ENCODE measurements at places on chromosomes 2 and 18.

- no peak for DNase-seq
These were observed 87.6 kb downstream of the ALPK2 start for GRCh38 chr18:58541146-58541788.

DNA sequence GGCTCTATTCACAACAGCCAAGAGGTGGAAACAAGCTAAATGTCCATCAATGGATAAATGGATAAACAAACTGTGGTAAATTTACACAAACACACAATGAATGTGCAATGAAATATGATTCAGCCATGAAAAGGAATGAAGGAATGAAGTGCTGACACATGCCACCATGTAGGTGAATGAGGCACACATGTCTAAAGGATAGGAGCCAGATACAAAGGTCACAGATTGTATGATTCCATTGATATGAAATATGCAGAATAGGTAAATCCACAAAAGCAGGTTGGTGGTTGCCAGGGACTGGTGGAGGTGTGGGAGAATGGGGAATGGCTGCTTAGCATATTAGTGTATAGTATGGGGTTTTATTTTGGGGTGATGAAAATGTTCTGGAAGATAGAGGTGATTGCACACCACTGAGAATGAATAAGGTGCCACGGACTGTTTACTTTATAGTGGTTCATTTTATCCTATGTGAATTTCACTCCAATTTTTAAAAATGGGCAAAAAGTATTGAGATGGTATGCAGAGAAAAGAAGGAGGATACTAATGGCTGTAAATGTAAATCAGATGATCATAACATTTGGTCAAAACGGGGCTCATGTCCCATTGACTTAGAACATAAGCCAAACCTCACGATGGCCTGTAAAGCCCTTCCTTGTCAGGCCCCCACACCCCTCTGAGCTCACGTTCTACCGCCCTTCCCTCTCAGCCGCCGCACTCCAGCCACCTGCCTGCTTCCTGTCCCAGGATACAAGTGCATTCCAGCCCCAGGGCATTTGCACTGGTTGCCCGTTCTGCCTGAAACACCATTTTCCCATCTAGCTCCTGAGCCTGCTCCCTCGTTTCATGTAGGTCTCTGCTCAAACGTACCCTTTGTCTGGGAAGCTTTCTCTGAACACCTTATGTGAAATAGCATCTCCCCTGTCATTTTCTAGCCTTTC is 165.5 kb downstream of the DDX1 start:
- no peak for DNase-seq

- no peak for DNase-seq
These were observed 11.8 kb upstream of the PROC start for GRCh38 chr2:127406454-127406853.

GRCh38 chr2:58794916-58795315 is 553.8 kb upstream of the FANCL start:
- DNase-seq: no peak

DNA sequence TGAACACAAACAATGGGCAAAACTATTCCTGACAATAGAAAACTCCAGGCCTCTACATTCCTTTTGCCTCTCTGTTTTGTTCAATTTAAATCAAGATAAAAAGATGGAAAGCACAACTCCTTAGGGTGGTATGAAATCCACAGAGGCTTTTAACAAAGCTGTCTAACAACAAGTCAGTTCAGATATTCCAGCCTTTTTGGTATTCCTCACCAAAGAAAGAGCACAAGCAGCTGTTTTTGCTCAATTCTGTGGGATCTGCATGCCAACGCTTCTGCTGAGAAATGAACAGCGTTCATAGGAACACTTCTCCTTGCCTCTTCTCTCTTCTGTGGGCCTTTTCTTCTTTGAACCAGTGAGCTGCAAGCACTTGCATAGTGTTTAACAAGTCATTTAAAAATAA is 411.6 kb upstream of the TCF4 start:
- DNase-seq: no peak

DNA sequence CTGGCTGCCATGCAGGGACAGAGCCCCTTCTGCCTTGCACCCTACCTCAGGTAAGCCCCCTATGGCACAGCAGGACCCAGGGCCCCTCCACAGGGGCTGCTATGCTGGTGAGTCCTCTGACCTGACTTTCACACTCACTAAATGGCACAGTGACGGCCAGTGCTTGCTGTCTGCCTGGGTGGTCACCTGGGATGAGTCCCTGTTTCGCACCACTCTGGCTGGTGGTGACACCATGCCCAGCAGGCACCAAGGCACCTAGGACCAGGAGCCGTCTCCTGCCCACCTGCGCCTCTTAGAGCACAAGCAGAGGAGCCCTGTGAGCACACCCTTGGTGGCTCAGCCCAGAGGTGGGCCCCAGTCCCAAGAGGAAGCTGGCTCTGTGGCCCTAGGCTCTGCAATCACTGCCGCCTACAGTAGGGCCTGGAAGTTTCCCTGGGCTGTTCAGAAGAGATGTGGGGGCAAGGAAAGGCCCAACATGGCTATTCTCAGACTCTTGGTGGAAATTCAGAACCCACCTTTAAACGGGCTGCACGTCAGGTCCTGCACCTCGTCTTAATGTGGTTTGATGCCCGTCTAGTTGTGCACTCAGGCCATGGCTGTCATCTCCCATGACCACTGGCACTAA is 96.0 kb downstream of the PLB1 start:
- DNase-seq: no peak
